HFF-Myc (cell line): ENCODE measurements at places on chromosomes 7 and 10.

- no peak for DNase-seq
Measured at GRCh38 chr7:107404740-107405537, 64.9 kb upstream of the GPR22 start.

- peak; percentile 81 for DNase-seq
Measured at GRCh38 chr7:148772297-148773089, 73.8 kb downstream of the CUL1 start.

- DNase-seq, result no peak
Measured at GRCh38 chr10:13684806-13685482, 98.2 kb downstream of the PRPF18 start.

DNA sequence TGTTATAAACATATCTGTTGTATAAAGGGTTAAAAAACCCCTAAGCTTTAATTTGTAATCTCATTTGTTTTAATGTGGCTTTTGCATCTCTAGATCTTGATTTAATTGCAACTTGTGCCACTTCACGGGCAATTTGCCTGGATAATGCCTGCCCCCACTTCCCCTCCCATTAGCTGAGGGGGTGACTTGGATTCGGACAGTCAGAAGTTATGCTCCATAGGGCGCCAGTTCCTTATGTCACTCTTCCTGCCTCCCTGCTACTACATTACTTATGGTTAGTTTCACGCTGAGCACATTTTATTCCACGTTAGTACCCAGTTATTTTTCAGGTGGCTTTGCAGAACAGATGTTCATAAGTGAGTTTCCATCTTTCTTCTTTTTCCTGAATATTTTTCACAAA, 1015.2 kb upstream of the PHF14 start:
- no peak for DNase-seq

DNA sequence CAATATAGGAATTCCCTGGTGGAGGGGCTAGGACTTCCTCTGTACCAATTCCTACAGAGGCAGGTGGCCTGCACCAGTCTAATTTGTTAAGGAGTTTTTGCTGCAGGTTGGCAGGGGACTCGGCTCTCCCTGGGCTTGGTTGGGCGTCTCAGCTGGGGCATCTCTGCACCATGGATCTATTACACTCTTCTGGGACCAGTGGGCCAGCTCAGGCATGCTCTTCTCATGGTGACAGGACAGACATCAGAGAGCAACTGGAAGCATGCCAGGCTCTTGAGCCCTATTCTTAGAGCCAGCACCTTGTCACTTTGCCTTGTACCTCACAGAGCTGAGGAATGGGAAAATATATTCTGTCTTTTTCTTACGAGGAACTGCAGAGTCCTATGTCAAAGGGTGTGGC, 74.6 kb downstream of the SH2D4B start:
- DNase-seq, result no peak

GRCh38 chr7:108308903-108309302, 147.3 kb downstream of the NRCAM start:
- DNase-seq, result no peak

DNA sequence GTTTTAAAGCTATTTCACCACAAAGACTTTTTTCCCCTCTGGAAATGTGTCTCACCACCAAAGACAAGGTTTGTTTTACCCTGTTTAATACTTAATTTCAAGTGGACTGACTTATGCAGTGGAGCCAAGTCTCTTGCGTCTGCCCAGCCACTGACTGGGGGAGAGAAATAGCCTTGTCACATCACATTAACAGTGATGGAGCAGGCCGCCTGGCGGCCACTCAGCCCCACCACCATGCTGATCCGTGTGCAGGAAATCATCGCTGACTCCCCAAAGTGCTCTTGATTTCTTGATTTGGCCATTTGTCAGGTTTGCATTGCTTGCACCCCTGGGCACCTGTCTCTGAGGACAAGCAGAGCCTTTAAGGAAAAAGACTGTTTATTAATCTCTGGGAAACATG, 334.1 kb downstream of the GLRX3 start:
- no peak for DNase-seq

DNA sequence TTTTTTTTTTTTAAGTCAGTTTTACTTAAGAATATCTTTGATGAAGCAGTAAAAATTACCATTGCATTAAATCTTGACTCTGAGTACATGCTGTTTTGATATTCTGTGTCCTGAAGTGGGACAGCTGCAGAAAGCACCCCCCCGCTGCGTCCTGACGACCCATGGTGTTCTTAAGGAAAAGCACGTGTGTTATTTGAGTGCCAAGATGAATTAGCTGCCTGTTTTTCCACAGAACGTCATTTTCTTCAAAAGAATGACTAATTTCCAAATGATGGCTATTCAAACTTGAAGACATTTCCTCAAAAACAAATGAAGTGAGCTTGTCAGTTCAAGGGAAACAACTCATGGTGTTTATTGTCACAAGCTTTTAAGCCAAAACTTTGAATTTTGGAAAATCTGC, 45.9 kb downstream of the CREM start:
- DNase-seq, result no peak

DNA sequence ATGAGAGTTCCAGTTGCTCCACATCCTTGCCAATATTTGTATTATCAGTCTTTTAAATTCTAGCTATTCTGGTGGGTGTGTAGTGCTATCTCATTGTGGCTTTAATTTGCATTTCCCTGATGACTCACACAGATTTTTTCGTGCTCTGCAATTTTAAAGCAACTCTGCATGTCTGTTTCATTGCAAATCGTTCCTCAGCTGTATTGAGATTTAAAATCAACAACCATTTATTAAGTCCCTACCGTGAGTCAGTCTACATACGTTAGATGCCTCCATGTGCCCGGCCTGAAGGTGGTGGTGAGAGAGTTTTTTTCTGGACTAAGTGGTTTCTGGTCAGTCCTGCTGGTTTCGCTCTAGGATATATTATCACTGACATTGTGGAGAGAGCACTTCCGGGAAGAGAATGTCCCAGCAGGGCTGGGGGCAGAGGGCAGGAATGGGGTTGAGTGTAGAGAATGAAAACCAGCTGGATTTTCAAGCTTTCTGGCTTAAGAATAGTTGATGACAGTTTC, 8.4 kb upstream of the HYCC1 start:
- DNase-seq, result peak; percentile 75

- DNase-seq, result no peak
Measured at GRCh38 chr10:88522715-88523114, 60.4 kb downstream of the RNLS start.

- DNase-seq, result no peak
Measured at GRCh38 chr10:97572214-97572989, at the start of gene ANKRD2. Gene ANKRD2 (plus strand): TSS chr10:97572779. CDS start chr10:97572789, 10 bp downstream.

GRCh38 chr7:50677638-50677996, 105.1 kb downstream of the GRB10 start:
- no peak for DNase-seq

DNA sequence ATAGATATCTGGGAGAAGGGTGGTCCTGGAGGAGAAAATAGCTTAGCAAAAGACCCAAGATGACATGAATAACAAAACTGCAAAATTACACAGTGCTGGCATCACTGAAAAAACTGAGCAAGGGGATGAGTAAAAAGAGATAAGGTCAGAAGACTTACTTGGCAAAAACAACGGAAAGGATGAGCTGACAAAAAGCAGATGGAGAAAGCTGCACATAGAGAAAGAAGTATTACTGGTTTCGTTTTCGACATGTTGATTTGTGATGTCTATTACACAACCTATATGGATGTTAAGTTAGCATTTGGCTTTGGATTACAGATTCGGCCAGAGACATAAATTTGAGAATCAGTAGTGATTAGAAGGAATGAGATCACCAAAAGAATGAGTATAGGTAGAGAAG, 132.1 kb downstream of the MACC1 start:
- no peak for DNase-seq

DNA sequence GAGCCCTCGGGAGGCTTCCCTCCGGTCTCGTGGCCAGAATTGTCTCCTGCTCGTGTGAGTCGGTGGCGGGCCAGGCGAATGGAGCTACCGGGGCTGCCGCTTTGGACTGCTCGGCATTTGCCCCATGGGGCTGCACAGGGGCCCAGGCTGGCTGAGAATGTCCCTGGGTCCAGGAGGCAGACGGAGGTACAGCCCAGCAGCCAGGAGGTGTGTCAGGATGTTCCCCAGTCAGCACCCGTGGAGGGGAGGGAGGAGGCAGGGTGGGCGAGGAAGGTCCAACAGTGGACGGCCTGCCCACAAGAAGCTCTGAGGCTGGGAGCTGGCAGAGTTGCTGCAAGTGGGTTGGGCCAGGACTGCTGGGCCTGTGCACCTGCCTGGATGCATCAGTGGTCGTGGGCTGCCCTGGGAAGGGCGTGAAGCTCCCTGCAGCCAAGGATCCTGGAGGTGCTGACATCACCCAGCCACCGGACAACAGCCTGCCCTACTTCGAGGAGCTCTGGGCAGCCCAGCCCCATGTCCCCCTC, 46.4 kb downstream of the PDGFA start:
- DNase-seq, result no peak

DNA sequence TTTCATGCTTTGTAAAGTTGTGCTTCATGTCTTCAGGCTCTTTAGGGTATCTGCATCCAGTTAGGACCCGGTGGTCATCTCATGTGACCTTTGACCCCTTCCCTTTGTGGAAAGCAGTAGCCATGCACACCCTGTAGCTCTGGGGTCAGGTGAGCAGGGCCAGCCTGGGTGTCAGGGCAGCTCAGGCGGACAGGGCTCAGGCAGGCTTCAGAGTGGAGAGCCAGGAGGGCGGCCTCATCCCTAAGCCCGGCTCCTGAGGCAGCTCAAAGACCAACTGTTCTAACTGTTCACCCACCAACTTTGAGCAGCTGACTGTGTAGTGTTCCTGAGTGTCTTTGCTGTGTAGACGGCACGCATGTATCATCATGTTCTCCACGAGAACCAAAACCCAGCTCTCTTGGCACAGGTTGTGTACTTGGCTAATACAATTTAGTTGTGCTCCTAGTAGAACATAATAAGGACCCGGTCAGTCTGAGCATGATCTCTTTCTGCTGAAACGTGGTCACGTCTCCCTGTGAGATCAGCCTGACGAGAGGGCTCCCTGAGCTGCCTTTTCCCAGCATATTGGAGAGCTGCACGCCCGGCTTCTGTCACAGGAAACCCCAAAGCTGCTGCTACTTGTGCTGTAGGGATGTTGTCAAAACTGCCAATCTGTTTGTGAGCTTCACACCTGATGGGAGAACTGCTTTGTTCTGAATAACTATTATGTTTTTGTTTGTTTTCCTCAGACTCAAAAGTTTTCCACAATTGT, 30.0 kb downstream of the EEPD1 start:
- DNase-seq, result no peak

DNA sequence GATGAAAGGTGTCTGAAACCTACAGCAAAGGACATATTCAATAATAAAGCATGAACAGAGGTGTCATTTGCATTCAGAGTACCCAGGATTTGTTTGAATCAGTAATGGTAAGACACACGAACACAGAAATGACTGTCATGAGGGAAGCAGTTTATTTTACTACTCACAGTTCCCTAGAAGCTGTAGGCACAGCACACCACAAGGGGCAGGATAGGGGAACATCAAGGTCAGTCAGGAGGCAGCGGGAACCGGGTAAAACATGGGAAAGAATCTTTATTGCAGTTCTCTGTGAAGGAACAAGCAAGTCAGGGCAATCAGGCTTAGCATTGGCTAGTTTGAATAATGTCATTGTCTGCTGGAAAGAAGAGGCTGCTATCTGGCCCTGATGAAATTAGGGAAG, 70.2 kb upstream of the PDSS1 start:
- DNase-seq, result no peak

- DNase-seq, result no peak
Measured at GRCh38 chr7:112204499-112205342, 1.5 kb downstream of the DOCK4 start.

- no peak for DNase-seq
Measured at GRCh38 chr7:25967278-25968204, 184.5 kb upstream of the NFE2L3 start.

GRCh38 chr7:113142385-113143119, 24.2 kb upstream of the SMIM30 start:
- DNase-seq, result no peak

DNA sequence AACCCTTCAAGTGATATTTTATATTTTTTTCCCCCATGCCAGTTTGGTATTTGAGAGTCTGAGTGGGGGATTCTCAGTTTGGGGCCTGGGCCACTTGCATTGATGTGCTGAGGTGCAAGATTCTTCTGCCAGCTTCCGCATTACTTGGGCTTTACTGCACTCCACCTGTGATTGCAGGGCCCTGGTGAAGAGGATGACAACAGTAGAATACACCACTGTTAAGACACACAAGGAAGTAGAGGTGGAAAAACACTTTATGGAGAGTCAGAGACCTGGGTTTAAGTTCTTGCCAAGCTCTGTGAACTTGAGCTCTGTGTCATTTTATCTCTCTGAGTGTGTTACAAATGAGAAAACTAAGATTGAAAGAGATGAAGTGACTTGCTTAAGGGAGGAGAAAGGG, 209.4 kb downstream of the LRMDA start:
- no peak for DNase-seq

- no peak for DNase-seq
Measured at GRCh38 chr7:28988091-28988490, 30.0 kb upstream of the TRIL start.

DNA sequence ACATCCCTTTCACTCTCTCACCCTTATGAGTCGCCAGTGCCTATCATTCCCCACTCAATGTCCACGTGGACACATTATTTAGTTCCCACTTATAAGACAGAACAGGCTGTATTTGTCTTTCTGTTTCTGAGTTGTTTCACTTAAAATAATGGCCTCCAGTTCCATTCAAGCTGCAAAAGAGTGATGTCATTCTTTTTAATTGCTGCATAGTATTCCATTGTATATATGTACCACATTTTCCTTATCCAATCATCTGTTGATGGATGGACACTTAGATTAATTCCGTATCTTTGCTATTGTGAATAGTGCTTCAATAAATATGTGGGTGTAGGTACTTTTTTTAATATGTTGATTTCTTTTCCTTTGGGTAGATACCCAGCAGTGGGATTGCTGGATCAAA, 79.1 kb downstream of the ZNF365 start:
- DNase-seq, result no peak

GRCh38 chr7:94177441-94177840, 173.3 kb upstream of the BET1 start:
- no peak for DNase-seq

DNA sequence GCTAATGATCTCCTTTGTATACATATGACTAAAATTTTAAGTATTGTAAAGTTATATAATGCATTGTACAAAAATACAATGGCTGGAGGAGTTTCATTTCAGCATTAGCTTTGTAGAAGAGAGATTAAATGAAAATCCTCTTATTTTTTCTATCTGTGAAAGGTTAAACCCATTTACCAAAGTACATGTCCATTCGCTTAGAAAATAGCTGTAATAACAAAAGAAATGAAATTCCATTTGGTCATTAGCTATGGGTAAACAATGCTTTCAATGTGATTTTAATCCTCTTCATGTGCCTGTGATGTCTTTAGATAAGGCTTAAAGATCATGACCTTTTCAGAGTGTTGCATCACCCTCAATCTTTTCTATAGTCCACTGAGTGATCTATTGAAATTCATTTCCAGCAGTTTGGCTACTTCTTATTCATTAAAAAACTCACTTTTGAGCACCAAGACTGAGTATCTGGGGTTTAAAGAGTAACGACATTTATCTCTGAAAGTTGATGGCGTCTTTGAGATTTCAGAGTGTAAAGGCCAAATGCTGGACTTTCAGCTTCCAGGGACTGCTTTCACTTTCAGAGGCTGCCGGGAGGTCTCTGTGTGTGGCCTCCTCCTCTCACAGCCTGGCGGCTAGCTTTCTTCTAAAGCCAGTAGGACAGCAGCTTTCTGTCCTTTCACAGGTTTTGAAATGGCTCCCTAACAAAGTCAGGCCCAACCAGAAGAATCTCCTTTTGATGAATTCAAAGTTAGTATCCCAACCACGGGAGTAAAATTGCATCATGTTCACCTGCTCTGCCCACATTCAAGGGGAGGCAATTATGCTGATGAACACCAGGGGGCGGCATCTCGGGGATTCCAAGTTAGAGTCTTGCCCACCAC, 701.4 kb upstream of the COBL start:
- no peak for DNase-seq

- DNase-seq, result peak; percentile 76
Measured at GRCh38 chr10:126459878-126460481, 71.7 kb upstream of the ADAM12 start.
